ENCODE measurements at places on chromosomes 2 and 18.

DNA sequence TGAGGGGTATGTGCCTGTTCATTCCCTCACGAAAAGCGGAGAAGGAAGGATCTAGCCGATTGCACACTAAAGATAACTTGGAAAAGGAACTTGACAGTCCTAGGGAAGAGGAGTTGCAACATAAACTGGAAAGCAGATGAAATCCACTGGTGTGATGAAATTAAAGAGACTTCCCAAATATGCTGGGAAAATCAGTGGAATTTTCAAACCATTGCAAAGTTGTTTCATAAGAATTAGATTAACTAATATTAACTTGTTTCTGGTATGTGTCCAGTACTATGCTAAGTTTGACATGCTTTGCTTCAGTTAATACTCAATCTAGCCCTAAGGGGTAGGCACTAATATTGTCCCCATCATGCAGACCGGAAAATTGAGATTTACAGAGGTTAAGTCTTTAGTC lies 222.7 kb downstream of the IKZF2 start:
- DNase-seq = no peak

DNA sequence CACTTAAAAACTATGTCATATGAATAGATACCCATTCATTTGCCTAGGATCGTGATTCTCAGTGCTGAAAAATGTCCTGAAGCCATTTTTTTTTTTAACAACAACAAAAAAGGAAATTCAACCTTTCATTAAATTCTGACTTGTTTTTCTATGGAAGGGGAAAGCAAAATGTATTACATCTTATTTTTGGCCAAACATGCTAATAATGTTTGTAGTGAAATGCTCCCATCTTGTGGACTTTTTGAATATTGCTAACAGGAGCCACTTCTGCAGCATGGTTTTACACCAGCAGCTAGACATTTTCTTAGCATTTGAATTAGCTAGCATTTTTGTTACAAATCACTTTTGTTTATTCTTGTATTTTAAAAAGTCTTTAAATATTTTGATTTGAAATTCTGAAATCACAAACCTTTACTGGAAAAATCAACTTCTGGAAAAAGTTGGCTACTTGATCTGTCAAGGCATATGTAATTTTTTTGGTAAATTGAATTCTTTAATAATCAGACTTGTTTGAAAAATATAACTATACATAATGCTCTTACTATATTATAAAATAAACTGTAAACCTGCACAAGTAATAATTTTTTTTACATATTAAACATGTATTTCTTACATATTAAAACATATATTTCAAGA lies 75.8 kb downstream of the KIDINS220 start:
- peak; percentile 36 for DNase-seq

DNA sequence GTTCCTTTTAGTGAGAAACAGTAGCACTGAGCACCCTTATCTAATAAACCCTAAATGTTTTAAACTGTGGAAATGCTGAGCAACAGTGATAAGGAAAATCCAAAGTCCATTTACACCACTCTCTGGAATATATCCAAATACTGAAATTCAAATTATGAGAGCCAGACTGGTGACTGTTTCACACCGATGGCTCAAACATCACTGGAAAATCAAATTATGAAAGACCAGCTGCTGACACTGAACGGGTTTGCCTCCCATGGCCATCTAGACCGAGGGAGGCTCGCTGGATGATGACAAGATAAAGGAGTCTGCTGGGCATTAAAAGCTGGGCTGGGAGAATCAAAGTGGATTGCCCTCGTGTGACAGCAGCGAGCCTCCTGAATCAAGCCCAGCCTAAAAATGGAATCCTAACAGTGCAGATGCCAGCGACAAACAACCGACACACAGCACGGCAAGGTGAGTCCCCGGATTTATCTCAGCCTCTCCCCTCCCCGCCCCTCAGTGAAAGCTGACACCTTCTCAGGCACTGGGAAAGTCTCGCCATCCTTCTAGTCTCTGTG lies 30.3 kb downstream of the SERPINE2 start:
- DNase-seq = no peak

GRCh38 chr2:238498188-238498587 lies 71.5 kb downstream of the ASB1 start:
- no peak for DNase-seq

DNA sequence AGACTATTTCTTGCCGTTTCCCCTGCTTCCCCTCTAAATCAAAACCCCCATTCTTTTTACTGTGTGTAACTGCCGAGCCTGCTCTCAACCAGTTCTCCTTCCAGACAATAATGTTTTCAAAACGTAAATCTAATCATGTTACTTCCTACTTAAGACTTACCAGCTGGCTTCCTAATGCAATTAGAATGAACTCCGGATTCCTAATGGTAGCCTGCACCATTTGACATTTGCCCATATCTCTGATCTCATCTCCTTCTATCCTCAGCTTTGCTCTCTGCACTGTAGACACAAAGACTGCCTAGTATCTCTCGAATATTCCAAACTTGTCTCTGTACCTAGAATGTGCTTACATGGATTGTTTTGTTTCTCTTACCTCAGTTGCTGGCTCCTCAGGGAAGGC lies 12.9 kb downstream of the TTL start:
- no peak for DNase-seq

DNA sequence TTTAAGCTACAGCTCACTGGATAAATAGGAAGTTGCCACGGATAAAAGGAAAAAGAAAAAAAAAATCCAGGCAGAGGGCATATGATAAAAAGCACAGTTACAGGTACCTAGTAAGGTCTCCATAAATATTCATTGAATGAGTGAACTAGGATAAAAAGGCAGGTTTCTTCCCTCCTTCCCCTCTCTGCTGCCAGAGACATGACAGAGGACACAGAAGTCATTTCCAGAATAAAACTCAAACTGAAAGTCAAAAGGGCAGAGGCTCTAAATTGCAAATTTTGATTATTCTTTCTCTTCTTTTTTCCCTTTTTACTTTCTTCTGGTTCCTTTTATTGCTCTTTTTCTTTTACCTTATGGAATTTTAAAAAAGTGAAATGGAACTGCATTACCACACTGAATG lies 7.7 kb downstream of the CD302 start:
- DNase-seq = no peak

DNA sequence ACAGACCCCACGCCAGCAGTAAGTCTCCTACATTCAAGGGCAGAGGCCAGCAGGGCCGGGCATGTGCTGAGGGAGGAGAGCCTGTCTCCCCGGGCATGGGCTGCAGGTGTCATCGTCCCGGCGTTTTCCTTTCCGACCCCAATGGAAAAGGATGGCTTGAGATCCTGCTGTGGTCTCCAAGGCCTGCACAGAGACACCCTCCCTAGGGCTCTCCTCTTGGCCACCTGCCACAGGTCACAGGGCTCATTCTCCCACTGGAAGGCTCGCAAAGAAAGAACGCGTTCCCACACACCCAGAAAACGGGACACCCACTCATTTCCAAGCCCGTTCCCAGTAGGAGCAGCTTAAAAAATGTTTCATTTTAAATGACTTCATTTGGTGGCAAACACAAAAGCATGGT lies 41.0 kb downstream of the DIPK1C start:
- no peak for DNase-seq

GRCh38 chr2:2834105-2834504 lies 503.0 kb upstream of the MYT1L start:
- no peak for DNase-seq

DNA sequence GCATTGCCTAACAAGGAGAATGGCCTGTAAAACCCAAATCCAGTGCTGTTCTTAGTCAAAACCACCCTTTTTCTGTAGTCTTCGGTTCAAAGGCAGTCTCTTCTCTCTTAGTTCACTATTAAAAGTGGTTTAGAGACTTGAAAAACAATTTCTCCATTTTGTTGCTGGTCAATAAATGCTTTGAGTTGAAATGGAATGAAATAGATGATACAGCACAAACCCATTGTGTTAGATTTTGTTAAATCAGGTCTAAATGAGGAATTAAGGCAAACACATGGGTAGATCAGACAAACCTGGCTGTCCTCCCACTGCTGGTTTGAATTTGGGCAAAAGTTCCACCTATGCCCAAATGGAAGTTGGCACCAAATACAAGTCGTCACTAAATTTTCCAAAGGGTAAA lies 150.1 kb upstream of the SERTAD2 start:
- no peak for DNase-seq

GRCh38 chr2:10771786-10772185 lies 40.8 kb downstream of the PDIA6 start:
- DNase-seq = no peak

GRCh38 chr2:144239306-144239705 lies 280.6 kb downstream of the ZEB2 start:
- DNase-seq = no peak

DNA sequence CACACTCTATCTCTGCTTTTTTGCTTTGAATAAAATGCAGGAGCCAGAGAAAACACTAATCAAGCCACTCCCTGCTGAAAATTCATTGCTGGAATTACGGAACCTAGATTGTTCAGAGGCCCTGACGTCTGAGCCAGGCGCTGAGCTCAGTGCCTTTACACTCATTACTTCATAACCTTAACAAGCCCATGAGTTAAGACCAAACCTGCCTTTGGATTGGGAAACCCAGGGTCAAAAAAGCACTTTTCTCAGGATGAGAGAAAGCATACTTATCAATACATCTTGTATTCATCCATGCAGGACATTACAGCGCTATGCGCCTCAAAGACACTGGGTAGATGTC lies 762 bp downstream of the INO80C start:
- DNase-seq = no peak

DNA sequence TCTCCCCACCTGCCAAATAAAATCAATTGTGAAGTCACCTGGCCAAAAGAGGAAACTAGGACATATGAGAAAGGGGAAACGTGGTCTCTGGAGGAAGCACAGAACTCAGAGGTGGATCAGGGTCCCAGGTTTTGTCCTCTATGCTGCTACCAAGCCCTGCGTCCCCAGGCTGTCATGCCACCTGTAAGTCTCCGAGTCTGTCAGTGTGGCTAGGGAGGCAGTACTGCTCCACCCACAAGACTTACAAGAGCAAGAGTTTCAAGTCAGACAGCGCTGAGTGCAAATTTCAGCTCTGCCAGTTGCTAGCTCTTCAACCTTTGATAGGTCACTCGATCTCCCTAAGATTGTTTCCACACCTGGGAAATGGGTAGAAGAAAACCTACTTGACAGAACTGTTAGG lies 98.6 kb downstream of the C1QL2 start:
- no peak for DNase-seq

DNA sequence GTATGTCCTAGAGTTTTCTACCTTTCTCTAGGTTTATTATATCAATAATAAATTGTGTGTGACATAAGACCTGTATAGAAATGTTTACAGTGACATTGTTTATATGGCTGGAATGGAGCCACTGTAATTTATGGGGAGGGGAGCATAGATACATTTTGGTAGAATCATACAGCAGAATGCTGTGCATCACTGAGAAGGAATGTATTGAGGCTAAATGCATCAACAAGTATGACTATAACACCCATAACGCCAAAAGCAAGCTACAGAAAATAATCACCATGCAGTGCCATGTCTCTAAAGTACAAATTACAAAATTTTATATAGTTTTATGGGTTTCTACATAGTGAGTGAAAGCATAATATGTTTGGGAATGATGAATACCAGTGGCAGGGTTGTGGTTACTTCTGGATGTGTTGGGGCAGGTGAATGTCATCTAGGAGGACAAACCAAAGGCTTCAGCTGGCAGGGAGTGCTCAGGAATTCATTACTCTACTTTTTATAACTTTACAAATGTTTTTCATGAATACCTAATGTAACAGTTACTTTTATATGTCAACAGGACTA lies 226.0 kb upstream of the NETO1 start:
- no peak for DNase-seq

GRCh38 chr2:241545523-241546473 lies 12.7 kb upstream of the BOK start:
- no peak for DNase-seq

- DNase-seq = no peak
These were observed 2.7 kb downstream of the PPP1CB start for GRCh38 chr2:28754321-28754720.

DNA sequence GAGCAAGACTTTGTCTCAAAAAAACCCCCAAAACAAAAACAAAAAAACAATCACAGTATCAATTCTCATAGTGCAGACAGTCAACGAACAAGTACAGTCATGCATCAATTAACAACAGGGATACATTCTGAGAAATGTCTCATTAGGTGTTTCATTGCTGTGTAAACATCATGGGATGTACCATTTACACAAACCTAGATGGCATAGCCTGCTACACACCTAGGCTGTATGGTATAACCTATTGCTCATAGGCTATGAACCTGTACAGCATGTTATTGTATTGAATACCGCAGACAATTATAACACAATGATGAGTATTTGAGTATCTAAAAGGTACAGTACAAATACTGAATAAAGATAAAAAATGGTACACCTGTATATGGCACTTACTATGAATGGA lies 67.8 kb upstream of the LMAN1 start:
- DNase-seq = no peak

- no peak for DNase-seq
These were observed 25.2 kb upstream of the HPCAL1 start for GRCh38 chr2:10277293-10278028.

- peak; percentile 65 for DNase-seq
These were observed 140.0 kb downstream of the MEIS1 start for GRCh38 chr2:66574701-66575624.

DNA sequence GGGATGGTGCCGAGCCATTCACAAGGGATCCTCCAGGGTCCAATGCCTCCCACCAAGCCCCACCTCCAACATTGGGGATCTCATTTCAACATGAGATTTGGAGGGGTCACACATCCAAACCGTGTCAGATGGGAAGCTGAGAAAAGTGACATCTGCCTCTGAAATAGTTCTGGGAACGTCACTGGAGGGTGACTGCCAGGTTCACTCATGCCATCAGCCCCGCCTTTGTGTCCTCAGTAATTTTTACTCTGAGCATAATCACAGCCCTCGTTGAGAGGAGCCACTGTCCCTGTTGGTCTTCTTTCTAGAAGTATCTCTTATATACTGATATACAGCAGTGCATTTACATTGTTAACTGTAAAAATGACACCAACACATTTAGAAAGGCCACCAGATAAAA lies 67.4 kb downstream of the KLHL29 start:
- DNase-seq = no peak

Data from HEK293T (cell line).